ENCODE measurements at places on chromosomes 12 and 14. TPM values are rescaled to one million over a fixed set of nuclear protein-coding genes. Genes with fewer than 3 reads are reported as not detected.

DNA sequence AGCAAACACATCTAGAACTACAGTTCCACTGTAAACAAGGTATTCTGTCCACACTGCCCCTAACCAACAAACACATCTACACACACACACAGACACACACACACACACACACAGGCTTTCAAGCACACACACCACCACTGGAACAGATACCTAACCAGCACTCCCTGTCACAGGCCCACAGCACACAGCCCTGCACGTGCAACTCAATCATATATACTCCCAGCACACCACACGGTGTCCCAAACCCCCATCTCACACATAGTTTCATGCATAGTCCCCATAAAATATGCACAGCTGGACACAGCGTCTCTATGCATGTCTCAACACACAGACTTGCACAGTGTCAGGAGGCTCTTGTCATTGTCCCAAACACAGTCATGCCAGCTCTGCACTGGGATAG, 27.6 kb downstream of the KRT8 start:
- no peak for DNase-seq

DNA sequence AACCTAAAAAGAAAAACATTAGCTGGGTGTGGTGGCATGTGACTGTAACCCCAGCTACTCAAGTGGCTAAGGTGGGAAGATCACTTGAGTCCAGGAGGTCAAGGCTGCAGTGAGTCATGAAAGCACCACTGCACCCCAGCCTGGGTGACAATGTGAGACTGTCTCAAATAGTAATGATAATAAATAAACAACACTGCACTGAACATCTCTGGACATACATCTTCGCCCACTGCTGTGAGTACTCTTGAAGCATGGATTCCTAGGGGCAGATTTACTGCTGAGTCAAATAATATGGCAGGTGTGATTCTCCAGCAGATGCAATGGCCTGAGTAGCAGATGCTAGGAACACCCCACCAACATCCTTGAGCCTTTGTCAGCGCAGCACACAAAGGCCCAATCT, 23.6 kb downstream of the ABCB9 start:
- no peak for DNase-seq

DNA sequence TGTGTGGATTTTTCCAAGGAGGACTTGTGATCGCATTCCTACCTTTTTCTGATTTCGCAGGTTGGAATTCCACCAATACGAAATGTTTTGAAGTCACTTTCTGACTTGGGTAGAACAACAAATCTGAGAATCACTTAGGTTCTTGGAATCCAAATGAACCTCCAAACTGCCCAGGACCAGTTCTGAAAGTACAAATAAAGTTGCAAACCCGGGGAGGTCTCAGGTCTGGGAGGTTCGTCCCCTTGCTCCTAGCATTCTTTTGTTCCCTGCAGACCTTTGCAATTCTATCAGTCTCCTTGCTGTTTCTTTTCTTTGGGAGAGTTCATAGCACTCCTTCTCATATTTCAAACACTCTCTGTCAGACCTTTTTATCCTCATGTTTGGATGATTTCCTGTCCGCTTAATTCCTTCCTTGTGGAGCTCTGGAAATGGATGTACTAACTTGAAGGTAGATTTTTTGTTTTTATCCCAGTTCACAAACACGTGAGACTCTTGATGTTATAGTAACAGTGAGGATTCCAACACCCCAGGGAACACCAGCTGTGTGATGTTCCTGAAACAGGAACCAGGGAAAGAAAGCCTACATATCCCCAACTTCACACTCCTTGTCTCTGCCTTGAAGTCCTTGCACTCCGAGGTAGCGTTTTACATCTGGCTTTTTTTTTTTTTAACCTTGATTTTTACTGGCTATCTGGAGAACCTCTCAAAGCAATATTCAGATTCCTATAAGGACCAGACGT, 70.6 kb downstream of the TMEM132C start:
- no peak for DNase-seq

GRCh38 chr12:97837401-97837800, 374.8 kb downstream of the RMST start:
- no peak for DNase-seq

GRCh38 chr12:113933201-113933786, 32.8 kb downstream of the RBM19 start:
- no peak for DNase-seq

- DNase-seq, result no peak
Observed at GRCh38 chr14:60878121-60878520, 102.8 kb downstream of the TRMT5 start.

DNA sequence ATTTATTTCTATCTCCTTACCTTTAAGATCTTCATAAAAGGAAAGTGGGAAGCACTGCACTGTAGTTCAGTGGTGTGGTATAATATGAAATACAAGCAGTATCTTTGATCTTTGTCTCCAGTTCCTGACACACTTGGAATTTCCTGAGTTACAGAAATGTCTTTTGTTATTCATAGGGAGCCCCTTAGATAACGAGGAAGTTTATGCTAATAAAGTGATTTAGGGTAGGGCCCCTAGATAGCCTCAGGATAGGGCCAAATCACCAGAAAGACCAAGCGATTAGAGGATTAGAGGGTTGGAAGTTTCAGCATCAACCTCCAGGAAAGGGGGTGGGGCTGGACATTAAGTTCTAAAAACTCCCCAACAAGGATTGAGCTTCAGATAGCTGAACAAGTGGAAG, 29.9 kb upstream of the DDHD1 start:
- no peak for DNase-seq

DNA sequence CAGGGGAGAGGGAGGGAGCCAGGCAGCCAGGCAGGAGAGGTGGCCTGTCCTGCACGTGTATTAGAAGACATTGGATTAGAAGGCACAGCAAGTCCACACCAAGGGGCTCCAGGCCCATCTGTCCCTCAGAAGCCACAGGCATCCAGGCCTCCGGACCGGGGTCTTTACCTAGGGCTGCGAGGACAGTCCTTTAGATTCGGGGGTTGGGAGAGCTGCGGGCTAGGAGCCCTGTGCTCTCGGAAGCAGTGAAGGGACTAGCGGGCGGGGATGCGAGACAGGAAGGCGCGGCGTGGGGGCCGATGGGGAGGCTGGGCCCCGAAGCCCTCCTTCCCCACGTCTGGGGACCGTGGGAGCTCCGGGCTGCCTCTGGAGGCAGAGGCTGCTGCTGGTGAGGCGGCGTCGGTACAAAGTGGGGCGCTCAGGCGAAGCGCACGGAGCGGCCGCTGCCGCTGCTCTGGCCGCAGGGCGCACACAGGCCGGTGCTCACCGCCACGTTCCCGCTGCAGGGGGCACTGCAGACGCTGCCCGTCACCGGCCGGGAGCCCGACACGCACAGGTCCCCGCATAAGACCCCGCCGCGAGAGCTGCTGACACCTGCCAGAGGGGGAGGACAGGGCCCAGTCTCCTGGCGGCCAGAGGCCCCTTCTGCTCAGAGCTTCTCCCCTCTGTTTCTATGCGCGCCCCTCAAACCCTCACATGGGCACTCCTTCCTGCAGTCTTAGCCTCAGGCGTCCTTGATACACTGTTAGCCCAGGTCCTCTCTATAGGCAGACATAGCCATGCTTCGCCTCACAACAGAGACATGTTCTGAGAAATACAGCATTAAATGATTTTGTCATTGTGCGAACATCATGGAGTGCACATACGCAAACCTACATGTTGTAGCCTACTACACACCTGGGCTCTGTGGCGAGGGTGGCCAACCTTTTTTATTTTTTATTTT, 17.3 kb downstream of the KRT7 start:
- DNase-seq, result no peak

DNA sequence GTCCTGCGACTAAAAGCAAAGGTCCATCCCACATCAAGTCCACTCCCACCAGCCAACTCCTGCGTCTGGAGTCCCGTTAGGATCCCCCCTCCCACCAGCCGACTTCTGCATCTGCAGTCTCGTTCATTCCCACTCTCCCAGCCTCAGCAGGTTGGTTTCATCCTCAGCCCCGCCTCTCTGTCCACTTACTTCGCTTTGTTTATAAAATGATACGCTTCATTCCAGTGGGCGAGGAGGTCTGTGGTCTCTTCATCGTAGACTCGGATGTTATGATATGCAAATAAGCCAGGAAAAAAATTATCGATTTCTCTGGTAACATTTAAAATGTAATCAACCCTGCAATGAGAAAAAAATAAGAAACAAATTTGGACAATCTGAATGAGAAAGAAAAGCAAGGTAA, 56.8 kb downstream of the SSH1 start:
- DNase-seq, result no peak

- no peak for DNase-seq
Observed at GRCh38 chr14:74492776-74493342, at the start of gene NPC2. Gene NPC2 (minus strand): TSS chr14:74493305. CDS start chr14:74493274, 31 bp downstream.

DNA sequence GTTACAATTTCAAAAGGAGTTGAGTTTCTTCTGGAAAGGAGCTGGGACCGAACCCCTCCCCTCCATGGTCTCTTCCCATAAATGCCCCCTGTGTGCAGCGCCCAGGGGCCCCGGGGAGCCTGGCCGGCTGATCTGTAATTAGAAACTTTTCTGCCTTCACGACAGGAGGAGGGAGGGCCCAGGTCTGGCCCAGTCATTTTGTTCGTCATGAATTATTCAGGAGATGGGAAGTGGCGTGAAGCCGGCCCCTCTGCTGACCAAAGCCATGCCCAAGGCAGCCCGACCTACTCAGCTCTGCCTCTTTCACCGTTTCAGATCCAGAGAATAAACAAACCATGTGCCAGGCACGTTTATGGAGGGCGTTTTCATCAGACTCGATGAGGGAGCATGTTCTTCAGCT, 33.3 kb upstream of the MSI1 start:
- DNase-seq, result no peak

GRCh38 chr14:100069161-100069800, 4.1 kb downstream of the EVL start:
- DNase-seq, result no peak

- DNase-seq, result no peak
Observed at GRCh38 chr12:103858953-103859601, 18.0 kb upstream of the NT5DC3 start.

- DNase-seq, result no peak
Observed at GRCh38 chr14:88798156-88798555, 5.4 kb upstream of the EML5 start.

Gene CLEC1A
- not detected for total RNA-seq

Gene A2ML1
- not detected for total RNA-seq

Gene NANOG
- total RNA-seq, result not detected

Gene TSPAN11
- total RNA-seq, result not detected

Gene PAX9
- total RNA-seq, result not detected
